Breast epithelium (tissue), 4 donors: ENCODE measurements at places on chromosomes 3 and 15. TPM values are rescaled to one million over a fixed set of nuclear protein-coding genes. Genes with fewer than 3 reads are reported as not detected.

- no peak for DNase-seq
These were observed 184.9 kb downstream of the ATG7 start for GRCh38 chr3:11457135-11457534.

DNA sequence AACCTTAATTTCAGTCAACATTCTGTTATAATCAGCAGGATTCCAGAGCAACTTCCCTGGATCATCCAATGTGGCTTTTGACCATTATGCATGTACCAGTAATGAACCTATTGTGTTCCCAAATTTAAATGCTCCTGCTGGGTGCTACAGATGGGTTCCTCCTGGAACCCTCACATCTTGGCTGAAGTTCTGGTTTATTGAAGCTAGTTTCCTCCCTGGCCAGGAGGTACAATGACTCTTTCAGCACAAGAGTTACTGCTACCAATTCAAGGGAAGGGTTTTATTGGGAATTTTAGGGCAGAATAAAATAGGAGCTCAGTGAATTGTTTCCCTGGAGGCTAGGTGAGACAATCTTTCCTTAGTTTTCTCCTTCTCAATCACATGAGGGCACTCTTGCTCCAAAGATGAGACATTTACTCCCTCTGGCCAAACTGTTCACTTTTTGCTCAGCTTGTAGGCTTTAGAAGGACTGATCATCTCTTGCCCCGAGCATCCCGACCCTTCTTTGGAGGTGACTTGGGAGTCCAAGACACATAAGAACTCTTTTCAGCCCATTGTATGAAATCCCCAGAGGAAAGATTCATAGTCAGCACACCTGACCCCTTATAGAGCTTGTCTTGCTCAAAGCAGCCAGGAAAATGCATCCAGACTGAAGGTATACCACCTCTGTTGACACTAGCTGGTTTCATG is 8.8 kb upstream of the NPHP3 start:
- DNase-seq: no peak

DNA sequence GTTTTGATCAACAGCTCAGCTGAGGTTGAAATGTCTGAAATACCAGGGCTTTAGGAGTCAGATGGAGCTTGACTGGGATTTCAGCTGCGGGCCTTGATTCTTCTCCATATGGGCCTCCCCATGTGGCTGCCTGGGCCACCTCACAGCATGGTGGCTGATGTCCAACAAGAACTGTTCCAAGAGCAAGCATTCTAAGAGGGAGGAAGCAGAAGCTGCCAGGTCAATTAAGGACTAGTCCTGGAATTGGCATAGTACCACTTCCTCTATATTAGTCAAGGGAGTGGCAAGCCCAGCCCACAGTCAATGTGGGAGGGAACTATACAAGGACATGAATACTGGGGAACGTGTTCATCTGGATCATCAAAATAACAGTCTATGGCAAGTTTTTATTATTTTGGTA is 181.7 kb upstream of the ANKRD28 start:
- no peak for DNase-seq

GRCh38 chr3:85780806-85781205 is 822.0 kb downstream of the CADM2 start:
- no peak for DNase-seq

GRCh38 chr15:82647045-82647834 is at the start of gene CPEB1:
CPEB1 (minus strand) TSS chr15:82647363; CDS start chr15:82628459, 18,904 bp downstream.
- no peak for DNase-seq

The TRAT1 gene
- total RNA-seq: 0.64 TPM

GRCh38 chr3:62051506-62051905 is 321.8 kb downstream of the FEZF2 start:
- no peak for DNase-seq

- no peak for DNase-seq
These were observed 70.4 kb downstream of the HES1 start for GRCh38 chr3:194206320-194206719.

DNA sequence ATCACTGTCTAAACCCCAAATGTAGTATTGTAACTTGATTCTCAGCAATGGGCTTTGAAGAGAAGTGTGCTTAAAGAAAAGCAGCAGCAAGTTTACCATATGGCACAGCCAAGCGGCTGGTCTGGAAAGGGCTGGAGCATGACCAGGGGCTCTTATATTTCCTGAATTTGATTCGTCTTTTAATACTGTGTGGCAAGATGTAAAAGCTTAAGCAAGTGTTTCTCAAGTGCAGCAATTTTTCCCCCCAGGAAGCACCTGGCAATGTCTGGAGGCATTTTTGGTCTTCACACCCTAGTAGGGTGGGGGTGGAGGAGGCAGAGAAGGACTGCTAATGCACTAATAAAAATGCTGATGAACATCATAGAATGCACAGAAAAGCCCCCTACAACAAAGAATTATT is 397.9 kb downstream of the NTRK3 start:
- DNase-seq: no peak

DNA sequence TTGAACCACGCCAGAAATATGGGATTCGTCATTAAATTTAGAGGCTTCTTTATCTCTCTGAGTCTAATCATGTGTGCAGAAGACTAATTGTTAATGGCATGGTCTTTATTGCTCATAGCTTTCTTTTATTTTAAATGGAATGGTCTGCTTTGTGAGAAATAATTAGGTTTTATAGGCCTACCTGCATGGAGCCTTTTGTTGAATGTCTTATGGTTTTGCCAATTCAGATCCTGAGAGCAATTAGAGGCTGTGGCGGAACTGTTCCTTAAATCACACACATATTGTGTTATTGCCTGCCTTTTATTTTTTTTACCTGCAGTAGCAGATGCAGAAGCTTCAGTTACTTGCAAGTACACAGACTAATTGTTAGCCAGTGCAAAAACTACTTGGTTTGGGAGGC is 306.2 kb downstream of the NLGN1 start:
- DNase-seq: no peak

The PRTG gene
- 5.2 TPM for total RNA-seq

DNA sequence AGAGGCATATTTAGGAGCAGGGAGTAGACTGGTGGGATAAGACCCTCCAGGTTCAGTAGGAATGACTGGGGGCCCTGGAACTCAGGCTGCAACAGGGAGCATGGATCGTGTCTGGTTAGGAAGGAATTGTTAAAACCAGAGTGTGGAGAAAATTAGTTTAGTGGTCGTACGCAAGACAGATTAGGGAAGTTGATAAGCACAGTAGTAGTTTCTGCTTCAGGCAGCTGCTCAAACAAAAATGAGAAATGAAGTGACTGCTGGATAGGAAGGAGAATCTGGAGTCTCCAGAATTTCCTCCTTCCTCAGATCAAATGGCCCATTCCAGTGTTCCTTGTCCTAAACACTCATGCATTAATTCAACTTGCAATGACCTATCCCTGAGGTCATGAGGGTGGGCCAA is 11.2 kb downstream of the MYD88 start:
- no peak for DNase-seq

- DNase-seq: peak; percentile 78
These were observed 2.3 kb upstream of the HAPLN3 start for GRCh38 chr15:88897456-88898194.

DNA sequence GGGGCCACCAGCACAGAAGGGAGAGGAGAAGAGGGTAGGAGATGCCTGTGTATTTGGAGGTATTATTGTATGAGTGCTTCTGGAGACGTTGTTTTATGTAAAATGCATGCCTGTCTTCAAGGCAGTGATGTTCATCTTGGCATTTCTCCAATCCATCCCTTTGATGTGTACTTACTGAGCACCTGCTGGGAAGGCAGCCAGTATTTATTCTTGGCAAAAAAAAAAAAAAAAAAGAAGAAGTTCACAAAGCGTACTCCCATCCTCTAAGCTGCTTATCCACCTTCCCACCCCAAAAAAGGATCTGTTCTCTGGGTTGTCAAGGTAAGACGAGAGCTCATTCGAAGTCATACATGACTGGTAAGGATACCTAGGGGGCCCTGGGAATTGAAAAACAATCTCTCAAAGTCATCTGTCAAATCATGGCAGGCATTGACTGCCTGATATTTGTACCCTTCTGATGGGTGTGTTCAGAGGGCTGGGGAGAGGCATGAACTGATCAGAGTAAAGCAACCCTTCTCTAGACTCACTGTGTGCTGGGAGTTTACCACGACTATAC is 30.0 kb upstream of the SLC6A1 start:
- no peak for DNase-seq

The TEX55 gene
- not detected for total RNA-seq

- no peak for DNase-seq
These were observed 316.2 kb upstream of the UMPS start for GRCh38 chr3:124413989-124414598.

- no peak for DNase-seq
These were observed 8.5 kb downstream of the CRBN start for GRCh38 chr3:3170998-3171397.

The ITPKA gene
- total RNA-seq: 0.15 TPM

DNA sequence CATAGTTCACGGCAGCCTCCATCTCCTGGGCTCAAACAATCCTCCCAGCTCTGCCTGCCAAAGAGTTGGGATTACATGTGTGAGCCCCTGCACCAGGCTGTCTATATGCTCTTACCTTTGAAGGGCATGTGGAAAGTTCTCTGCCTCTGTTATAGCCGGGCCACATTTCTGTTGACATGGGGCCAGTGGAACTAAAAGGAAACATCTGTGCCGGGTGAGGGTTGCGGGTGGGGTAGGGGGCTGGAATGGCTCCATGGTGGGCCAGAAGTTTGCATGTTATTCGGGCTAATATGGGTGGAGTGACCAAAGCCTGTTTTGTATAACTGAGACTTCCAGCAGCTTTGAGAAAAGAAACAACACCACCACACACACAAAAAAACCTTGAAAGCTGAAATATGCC is 8.3 kb upstream of the CLEC3B start:
- no peak for DNase-seq

DNA sequence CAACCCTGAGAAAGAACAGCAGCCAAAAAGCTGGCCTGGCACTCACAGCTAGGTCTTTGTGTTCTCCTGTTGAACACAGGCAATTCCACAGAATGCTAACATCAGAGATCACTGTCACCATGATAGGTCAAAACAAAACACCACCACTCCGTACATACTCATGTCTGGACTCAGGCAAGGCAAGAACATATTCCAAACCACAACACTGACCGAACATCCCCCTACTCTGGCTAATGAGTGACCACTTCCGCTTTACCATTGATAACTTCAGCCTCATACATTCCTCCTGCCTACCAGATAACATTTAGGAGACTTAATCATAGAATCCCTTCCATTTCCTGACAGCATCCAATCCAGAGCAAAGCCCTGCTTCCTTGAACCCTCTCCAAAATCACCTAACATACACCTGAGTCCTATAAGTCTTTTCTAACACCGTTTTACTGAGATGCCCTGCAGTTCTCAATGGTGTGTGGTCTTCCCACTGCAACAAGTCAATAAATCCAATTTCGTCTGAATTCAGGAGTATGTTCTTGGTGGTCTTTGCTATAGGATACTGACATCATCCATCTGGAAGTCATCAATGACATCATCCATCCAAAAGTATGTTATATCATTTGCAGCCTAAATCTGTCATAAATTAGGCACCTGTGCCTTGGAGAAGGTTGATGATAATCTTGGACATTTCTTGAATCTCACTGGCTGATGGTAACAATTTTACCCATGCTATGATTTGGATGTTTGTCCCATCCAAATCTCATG is 23.7 kb downstream of the RIOX2 start:
- no peak for DNase-seq

DNA sequence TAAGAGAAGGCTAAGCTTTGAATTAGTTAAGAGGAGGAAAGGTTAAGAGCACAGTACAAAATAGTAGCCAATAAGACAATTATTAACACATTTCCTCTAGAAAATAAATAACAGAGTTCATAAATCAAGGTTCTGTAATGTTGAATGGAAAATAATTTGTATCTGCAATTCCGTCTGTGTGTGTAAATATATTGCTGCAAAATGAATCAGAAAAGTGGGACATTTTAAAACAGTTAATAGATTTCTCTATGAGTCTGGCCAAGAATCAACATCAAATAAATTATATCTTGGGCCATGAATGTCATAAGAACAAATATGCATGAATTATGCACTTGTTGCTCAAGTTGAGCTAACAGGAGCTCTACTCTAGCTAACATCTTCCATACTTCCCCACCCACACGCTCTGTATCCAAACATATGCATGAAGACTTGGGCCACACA is 14.2 kb upstream of the SUCNR1 start:
- no peak for DNase-seq

GRCh38 chr15:50140983-50141382 is 21.9 kb upstream of the ATP8B4 start:
- no peak for DNase-seq

DNA sequence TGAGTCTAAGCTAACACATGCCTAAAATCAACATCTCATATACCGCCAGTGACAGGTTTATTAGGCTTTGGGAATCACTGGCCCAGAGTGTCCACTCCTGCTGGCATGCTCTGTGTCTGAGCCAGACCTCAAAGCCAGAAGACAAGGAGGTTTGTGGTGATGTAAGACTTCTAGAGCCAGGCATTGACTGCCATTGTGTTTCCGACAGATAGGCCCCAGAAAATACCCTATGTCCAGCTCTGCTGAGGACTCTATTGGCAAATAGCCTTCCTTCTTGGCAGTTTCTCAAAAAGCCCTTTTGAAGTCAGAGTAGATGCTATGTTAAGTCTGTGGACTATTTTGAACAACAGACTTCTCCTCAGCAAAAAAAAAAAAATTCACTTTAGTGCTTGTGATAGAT is 181.9 kb upstream of the UBE2E1 start:
- no peak for DNase-seq

The GPR62 gene
- total RNA-seq: 0.16 TPM

DNA sequence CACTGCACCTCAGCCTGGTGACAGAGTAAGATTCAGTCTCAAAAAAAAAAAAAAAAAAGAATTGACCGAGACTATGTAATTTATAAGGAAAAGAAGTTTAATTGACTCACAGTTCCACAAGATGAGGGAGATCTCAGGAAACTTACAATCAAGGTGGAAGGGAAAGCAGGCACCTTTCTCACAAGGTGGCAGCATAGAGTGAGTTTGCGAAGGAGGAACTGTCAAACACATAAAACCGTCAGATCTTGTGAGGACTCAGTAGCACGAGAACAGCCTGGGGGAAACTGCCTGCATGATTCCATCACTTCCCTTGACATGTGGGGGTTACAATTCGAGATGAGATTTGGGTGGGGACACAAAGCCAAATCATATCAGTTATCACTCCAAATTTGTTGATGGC is 380.9 kb downstream of the EDEM1 start:
- no peak for DNase-seq

The COMMD2 gene
- 26.4 TPM for total RNA-seq

The WDR72 gene
- 0.66 TPM for total RNA-seq

GRCh38 chr15:34223904-34224596 is 766 bp upstream of the EMC4 start:
- no peak for DNase-seq
